Stimulated activated CD8-positive, alpha-beta memory T cell treated with anti-CD3 and anti-CD28 coated beads, Interleukin-4, amount 100 ng/mL, for 24 hours (primary cell): ENCODE measurements at places on chromosomes 4 and X.

DNA sequence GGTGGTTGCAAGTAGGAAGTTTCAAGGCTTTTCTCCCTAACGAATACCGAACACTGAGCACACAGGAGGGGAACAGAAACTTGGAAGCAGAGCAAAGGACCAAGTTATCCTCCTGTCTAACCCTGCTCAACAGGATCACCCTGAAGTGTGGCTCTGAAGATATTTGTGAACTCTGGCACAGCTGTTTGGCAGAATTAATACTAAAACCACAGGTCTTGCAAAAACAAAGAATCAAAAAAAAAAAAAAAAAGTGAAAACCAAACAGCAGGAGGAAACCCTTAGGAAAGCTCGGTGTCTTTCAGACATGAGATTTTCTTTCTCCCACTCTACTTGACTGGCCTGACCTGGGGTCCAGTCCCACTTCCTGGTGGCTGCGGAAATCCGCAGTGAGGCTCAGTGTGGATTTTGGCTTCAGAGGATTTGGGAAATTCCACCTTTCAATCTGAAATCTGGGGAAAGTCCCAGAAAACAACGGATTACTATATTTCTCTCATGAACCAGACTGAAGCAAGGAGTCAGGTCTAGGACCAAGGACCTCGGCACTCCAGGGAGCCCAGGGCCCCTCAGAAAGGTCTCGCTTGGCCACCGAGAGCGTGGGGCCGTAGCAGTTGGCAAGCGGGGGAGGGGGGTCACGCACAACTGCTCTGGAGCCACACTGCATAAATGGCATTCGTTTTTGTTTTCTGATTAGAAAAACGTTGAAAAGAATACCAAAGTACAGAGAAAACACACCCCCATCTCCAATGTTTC lies 867 bp downstream of the TIFA start:
- DNase-seq: no peak

DNA sequence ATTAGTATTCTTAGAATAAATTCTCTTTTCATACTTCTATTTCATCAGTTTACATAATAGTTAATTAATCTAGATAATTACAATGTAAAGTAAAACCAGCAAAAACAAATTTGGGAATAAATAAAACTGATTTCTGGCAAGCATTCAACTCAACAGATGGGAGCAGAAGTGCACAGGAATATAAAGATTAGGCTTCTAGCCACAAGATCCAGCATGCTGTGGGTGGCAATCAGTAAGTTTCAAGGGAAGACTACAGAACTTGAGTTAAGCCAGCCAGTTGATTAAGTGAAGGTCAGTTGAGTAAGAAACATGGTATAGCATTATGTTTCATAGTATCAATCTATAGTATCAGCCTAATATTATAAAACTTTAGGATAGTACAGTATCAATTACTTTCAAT lies 324.2 kb upstream of the AADAT start:
- no peak for DNase-seq

- DNase-seq: no peak
Measured at GRCh38 chrX:17595456-17596035, 141.7 kb upstream of the SCML1 start.

DNA sequence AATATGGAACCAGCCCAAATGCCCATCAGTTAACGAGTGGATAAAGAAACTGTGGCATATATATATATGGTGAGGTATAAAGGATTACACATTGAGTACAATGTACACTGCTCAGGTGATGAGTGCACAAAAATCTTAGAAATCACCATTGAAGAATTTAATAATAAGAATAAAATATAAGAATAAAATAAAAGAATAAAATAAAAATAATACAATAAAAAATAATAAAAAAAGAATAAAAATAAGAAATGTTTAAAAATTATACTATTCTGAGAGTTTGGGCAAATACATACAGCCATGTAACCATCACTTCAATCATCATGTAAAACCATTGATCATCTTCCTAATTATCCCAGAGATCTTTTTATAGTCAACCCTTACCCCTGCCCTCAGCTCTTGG lies 173.5 kb downstream of the AWAT2 start:
- DNase-seq: no peak

DNA sequence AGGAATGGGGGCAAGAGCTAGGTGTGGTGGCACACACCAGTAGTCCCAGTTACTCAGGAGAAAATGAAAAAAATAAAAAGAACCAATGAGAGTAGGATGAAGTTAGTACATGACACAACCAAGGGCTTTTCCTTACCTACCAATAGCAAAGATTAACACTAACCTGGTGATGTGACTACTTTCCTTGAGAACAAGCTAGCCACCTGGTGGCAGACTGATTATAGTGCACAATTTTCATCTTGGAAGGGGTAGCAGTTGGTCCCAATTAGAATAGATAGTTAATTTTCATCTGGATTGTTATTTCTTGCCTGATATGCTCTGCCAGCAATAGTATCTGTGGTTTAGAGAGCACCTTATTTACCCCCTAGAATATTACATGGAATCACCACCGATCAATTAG lies 1216.8 kb upstream of the PABPC4L start:
- no peak for DNase-seq

DNA sequence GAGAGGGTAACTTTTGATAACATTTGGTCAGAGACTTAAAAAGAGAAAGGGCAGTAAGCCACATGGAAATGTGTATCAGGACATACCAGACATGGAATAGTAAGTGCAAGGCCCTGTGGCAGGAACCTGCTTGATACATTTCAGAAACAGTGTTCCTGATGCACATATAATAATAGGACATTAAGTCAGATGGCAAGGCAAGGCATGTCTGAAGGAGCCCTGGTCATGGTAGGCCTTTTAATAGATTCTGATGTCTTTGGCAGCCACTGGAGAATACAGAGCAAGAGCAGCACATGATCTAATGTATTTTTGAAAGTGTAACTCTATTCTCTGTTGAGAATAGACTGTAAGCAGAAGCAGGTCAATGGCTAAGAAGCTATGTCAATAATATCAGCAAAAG lies 279.7 kb downstream of the CAMK2D start:
- DNase-seq: no peak

GRCh38 chr4:61336916-61337315 lies 136.8 kb downstream of the ADGRL3 start:
- DNase-seq: no peak
